ENCODE measurements at places on chromosomes 11 and 22.

GRCh38 chr11:120335908-120336640, at the start of gene ARHGEF12:
TSS of gene ARHGEF12 (plus strand) at chr11:120336413. CDS start at chr11:120337244, 831 bp downstream.
- DNase-seq, result peak; percentile 71

GRCh38 chr11:102564110-102564509, 33.6 kb upstream of the MMP7 start:
- no peak for DNase-seq

GRCh38 chr22:43155789-43156188, 4.4 kb downstream of the TSPO start:
- DNase-seq, result no peak

DNA sequence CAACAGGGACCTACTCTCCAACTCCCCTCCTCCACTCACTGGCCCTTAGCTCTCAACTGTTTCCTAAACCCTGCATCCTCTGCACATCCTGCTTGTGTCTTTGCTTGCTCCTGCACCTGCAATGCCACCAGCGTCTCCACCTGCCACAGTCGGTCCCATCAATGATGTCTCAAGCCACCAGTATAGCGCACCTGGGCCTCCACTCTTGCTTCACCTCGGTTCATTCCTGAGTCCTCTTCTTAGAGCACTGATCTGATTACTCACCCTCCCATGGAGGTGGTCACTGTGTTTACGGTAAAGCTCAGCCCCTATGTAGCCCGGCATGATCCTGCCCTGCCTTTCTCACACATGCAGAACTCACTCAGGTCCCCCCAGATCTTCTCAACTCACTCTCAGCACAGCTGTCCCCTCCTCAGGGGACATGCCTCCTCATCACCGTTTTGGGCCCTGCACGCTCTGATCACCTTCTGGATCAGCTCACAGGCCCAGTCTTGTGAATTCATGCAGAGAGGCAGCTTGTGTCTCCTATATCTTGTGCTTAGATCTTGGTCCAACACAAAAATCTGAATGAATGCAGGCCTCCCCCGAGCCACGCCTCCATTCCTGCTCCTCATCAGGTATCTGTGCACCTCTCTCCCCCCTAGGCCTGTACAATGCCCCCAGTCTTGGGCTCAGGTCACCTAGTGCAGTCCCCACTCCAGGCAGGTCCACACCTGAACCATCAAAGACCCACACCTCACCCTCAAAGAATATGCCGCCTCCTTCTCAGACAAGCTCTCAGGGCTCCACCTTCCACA, 31.4 kb downstream of the TRIM29 start:
- DNase-seq, result no peak

GRCh38 chr11:14636119-14636518, 7.5 kb upstream of the PDE3B start:
- no peak for DNase-seq

DNA sequence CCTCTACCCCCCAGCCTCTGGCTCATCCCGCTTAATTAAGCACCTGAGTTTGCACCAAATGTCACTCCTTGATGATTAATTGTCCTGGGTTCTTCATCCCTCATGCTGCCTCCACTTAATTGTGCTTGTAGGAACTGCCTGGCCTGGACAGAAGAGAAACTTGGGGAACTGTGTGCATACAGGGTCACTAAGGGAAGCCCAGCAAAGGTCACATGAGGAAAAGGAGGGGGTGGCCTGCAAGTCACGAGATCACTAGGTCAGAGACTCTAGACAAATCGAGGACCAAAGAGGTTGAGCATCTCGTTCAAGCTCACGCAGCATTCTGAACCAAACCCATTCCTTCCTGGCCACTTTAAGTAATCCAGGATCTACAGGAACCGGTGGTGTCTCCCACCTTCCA, 75.8 kb downstream of the PDE2A start:
- no peak for DNase-seq

DNA sequence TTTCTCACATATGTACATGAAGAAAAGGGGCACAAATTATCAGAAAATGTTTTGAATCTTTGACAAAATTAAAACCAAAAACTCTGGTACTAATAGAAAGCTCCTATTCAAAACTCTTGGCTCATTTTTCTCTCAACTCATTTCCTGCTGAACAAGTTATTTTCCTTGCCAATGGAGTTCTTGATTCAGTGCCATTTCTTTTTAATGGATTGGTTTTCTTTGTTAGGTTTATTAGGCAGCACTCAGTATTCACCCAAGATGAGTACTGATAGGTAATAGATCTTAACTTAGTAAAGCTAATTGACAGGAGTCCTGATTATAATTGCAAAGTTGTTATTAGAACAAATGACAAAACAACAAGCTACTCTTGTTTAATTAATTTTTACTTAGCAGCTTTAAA, 279.4 kb upstream of the PDGFD start:
- no peak for DNase-seq

DNA sequence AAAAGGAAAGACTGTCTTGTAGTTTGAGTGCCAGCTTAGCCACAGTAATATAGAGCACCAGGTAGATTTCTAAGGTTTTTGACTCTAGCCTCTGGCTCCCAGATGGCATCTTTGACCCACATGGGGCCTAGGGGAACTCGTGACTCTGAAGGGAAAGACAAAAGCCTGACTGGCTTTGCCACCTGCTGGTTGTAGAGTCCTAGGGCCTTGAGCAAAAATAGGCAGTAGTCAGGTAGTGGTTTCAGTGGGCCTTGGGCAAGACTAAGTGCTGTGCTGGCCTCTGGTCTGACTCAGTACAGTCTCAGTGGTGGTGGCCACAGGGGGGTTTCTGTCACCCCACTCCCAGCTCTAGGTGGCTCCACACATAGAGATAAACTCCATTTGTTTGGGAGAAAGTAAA, 349.4 kb downstream of the FAM181B start:
- DNase-seq, result no peak
